Mesothelial cell of epicardium (in vitro differentiated cells): ENCODE measurements at places on chromosomes 1 and 21. TPM values are rescaled to one million over a fixed set of nuclear protein-coding genes. Genes with fewer than 3 reads are reported as not detected.

- DNase-seq, result no peak
Observed at GRCh38 chr1:168709405-168710363, 19.3 kb downstream of the DPT start.

DNA sequence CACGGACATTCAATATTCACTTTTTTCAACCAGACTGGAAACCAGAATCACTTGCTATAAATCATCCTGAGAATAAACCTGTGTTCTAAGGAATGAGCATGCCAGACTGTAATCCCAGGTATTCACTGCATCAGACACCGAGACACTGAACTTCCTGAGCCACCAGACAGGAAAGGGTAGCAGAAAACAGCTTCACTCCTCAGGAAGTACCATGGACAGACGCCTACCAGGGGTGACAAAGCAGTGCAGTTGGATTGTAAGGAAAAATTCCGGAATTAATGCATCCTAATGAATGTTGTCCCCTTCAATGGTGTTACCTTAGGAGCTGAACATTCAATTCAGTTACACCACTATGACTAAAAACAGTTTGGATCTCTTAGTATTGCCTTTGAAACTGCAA is 156.1 kb downstream of the PIGK start:
- DNase-seq, result no peak

GRCh38 chr1:46192171-46192570 is 6.1 kb downstream of the POMGNT1 start:
- no peak for DNase-seq

- DNase-seq, result no peak
Observed at GRCh38 chr1:201594575-201595245, 55.8 kb downstream of the NAV1 start.

- DNase-seq, result no peak
Observed at GRCh38 chr1:67888216-67889106, 55.2 kb upstream of the GNG12 start.

DNA sequence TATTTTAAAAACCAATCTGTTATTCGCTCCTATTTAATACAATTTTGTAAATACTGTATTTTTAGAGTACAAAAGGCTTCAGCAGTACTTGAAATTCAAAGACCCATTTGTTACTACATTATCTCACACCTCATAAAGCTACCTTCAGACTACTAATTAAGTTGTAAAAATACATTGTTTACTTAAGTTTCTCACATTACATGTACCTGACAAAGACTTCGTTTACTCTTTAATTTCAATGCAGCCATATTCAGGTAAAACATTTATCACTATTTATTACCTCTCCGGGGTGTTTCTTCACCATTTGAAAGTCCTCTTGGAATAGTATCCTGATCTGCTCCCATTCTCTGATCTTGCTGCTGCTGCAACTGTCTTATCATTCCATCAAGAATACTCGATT is 55.2 kb downstream of the BRWD1 start:
- DNase-seq, result no peak

- no peak for DNase-seq
Observed at GRCh38 chr21:28489162-28489561, 503.5 kb downstream of the LTN1 start.

GRCh38 chr1:9542430-9542829 is 3.2 kb downstream of the SLC25A33 start:
- no peak for DNase-seq

DNA sequence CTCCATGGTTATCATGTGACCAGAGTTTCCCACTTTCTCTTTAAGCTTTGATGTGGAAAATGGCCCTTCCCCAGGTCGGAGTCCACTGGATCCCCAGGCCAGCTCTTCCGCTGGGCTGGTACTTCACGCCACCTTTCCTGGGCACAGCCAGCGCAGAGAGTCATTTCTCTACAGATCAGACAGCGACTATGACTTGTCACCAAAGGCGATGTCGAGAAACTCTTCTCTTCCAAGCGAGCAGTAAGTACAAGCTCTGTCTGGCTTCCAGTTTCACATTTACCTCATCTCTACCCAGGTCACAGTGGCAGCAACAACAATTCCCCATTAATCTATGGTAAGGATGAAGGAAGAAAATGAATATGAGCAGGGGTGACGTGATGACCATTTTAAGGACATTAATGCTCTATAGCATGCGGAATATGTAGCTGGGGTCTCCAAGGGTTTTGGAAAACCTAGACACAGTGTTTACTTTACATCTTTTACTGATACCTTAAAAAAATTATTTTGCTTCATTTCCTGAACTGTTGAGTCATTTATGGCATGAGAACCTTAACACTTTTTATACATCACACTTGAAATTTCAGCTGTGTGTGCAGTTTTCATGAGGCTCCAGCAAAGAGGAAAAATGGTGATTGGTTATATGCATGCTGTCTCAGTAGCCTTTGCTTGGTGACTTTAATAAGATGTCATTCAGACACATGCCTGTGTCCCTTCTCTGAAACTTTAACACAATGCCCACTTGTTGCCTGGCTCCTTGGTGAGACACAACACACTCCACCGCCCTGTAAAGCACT is 286.3 kb upstream of the SGIP1 start:
- DNase-seq, result no peak

- DNase-seq, result no peak
Observed at GRCh38 chr1:1799716-1800115, 21.4 kb upstream of the NADK start.

AGMAT gene
- 0.16 to 0.31 TPM (median 0.25 TPM) in 3 replicates for total RNA-seq

- DNase-seq, result no peak
Observed at GRCh38 chr1:202279806-202280205, 61.9 kb downstream of the UBE2T start.

ASPM gene
- total RNA-seq, result 17.6 to 18.1 TPM (median 17.7 TPM) in 3 replicates

PUM1 gene
- total RNA-seq, result 244 to 253 TPM (median 250 TPM) in 3 replicates

- no peak for DNase-seq
Observed at GRCh38 chr1:243596431-243597062, 253.5 kb downstream of the AKT3 start.

GRCh38 chr1:18923756-18924211 is 21.4 kb upstream of the ALDH4A1 start:
- no peak for DNase-seq

DNA sequence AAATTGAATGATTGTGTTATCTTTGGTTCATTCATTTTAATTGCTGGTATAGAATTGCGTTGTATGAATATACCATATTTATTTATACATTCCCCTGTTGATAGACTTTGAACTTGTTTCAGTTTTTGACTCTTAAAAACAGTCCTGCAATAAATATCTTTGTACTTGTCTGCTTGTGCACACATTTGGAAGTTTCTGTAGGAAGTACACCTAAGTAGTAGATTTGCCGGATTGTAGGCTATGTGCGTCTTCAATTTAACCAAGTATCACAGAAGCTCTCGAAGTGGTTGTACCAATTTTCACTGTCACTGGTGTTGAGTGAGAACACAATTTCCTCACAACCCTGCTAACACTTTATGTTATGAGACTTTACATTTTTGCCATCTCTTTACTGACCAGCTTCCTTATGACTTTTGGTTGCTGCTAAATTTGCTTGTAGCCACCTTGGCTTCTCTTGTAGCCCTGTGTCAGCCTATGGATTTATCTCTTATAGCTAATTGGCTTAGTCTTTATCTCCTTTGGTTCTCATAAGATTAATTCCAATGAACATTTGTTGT is 2.2 kb downstream of the TTC3 start:
- DNase-seq, result no peak

OPRD1 gene
- 0.27 to 0.66 TPM (median 0.34 TPM) in 3 replicates for total RNA-seq

- no peak for DNase-seq
Observed at GRCh38 chr1:30596470-30596869, 126.9 kb downstream of the MATN1 start.

DNA sequence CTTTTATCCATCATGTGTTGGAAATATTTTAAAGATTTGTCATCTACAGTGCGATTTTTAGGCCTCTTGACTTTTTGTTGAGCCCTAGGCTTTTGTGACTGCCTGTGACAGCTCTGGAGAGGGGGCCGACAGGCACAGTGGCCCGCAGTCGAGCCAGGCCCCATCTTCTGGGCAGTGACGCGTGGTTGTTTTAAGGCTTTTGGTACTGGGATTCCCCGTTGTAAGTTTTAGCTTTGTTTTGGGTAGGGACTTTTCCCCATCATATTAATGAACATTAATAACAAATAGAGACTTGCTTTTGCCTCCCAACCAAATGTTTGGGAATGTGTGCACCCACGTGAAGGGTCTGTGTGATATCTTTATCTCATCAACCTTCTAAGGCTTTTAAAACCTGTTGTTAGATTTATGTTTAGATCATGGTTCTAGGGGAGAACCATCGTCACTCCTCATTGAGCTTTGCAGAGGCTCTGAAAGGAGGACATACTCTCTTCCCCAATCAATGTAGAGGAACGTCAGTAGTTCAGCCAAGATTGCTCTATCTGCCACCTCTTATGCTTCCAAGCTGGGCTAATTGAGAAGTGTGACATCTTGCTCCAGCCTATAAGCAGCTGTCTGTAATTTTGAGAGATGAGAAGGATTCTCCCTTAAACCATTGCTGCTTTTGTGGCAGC is 34.6 kb downstream of the MAPKAPK2 start:
- DNase-seq, result no peak

RIIAD1 gene
- not detected in 3 replicates for total RNA-seq

GRCh38 chr1:82991569-82991968 is 1007.4 kb downstream of the TTLL7 start:
- no peak for DNase-seq

DNA sequence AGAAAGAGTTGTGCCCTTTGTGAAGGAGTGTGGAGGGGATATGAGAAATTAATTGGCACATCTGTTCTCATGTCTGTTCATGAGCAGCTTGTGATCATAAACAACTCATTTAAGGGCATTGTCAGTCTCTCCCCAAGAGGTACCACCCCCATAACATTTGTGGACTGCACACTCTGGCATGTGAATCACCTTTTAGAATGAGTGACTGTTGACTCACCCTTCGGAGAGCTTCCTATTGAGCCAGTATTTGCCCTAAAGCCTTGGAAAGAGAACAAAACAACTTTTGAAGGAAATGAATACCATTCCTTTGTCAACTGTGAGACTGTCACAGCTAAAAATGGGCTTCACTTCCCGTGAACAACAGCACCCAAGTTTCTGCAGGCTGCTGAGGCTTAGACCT is 27.5 kb upstream of the MYSM1 start:
- no peak for DNase-seq

RSPO1 gene
- 0.20 to 0.51 TPM (median 0.43 TPM) in 3 replicates for total RNA-seq

DNA sequence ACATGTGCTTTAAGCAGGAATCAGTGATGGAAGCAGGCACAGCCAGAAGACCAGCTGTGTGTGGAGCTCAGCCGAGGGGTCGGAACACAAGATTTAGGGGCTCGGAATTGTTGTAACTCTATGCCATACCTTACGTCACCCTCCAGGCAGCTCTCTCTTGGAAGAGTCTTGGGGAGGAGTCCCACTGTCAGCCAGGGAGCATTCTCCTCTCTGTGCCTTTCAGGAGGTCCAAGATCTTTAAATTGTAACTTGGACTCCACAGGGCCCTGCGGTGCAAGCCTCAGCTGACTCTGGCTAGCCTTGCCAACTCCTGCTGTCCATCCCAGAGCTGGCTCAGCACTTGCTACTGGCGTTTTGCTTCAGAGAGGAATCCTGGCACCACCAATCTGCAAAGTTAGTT is 26.4 kb upstream of the ROR1 start:
- DNase-seq, result no peak

GRCh38 chr1:234484991-234485739 is 6.2 kb upstream of the TARBP1 start:
- DNase-seq, result no peak

DNA sequence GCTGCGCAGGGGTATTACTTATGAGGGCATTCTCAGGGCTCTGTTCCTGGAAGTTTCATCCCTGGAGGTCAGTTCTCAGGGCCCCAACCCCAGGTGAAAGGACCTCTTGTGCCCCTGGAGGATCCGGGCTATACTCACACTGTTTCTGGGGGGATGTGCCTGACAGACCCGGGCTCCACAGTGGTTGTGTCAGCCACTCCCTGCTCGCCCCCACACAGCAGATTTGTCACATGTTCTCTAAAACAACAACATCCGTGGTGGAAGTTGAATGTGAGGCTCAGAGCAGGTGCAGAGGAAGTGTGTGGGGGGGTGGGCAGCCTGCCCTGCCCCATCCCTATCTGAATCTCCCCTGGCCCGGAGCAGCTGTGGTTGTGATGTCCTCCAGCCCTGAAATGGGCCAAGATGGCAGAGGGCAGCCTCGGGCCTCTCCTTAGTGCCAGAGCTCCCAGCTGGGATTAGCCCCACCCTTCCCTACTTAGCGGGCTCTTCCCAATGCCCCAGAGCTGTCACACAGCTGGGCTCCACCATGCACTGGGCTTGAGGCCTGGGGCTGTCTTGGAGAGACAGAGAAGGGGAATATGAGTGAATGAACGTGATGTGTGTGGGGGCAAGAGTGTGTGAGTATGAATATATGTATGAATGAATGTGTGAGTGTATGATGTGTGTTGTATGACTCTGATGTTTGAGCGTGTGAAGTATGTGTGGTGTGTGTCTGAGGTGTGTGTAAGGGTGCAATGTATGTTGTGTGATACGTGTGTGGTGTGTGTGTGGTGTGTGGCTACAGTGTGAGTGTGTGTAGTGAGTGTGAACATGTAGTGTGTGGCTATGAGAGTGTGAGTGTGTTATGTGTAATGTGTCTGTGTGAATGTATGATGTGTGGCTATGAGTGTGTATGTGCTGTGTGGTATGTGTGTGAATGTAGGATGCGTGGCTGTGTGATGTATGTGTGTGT is 1.5 kb upstream of the FCMR start:
- DNase-seq, result no peak

DNA sequence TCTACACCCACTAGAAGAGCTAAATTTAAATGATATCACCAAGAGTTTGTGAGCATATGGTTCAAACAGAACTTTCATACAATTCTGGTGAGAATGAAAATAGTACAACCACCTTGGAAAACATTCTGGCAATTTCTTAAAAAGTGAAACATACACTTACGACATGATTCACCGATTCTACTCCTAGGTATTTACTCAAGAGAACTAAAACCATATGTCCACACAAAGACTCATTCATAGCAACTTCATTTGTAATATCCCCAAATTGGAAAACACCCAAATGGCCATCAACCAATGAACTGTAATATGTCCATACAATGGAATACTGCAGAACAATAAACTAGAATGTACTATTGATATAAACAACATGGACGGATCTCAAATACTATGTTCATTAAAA is 51.2 kb upstream of the ADAM30 start:
- no peak for DNase-seq

SLAMF1 gene
- not detected in 3 replicates for total RNA-seq

- no peak for DNase-seq
Observed at GRCh38 chr21:35236090-35236489, 187.0 kb upstream of the RUNX1 start.

S100A7A gene
- total RNA-seq, result not detected in 3 replicates

NCAM2 gene
- 31.3 to 34.0 TPM (median 33.8 TPM) in 3 replicates for total RNA-seq

SHE gene
- 0.29 to 0.54 TPM (median 0.47 TPM) in 3 replicates for total RNA-seq

GRCh38 chr1:86825319-86825718 is 88.6 kb downstream of the SELENOF start:
- no peak for DNase-seq

MROH9 gene
- total RNA-seq, result not detected in 3 replicates

DNA sequence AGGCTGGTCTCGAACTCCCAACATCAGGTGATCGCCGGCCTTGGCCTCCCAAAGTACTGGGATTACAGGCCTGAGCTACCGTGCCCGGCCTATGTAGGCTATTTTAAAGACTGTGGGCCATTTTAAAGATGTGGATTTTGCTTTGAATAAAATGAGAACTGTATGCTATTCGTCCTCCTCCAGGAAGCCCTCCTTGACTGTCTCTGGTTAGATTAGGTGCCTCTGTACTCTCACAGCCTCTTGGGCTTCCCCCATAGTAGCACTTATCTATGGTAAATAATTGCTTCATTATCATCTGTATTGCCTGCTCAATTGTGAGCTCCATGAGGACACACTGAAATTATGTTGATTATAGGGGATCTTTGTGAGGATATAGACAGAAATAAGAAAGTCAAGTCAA is 20.5 kb upstream of the ERI3 start:
- DNase-seq, result no peak

ELAPOR1 gene
- 0.34 to 0.86 TPM (median 0.80 TPM) in 3 replicates for total RNA-seq
